ENCODE measurements at places on chromosomes 5 and 9.

DNA sequence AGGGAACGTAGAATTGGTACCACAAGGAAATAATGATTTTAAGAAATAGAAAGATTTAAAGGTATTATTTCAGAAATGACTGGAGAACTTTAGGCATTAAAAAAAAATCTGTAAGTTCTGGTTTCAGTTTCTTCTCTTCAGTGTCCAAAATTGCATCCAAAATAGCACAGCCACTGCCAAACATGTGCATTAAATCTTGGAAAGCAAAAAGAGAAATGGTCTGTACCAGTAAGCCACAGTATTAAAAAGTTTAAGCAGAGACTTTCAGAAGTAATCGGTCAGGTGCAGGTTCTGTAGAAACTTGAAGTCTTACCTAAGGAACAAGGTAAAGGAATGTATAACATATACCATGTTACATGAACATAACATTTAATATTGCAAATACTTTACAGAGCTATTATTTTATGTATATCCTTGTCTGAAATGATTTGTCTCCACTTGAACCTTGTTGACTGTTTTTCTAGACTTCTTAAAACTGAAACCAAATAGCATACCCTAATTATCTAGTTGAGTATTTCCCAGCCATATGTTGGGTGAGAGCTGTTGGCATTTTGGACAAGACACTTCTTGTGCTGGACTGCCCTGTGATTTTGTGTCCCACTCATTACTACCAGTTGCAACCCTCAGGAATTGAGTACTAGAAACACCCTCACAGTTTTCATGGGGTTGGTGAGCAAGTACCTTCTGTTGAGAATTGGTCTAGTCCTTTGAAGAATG, 32.1 kb downstream of the NIPBL start:
- no peak for DNase-seq

GRCh38 chr5:63131626-63132285, 553.1 kb downstream of the LRRC70 start:
- no peak for DNase-seq

GRCh38 chr5:115179030-115179393, 9.3 kb upstream of the TRIM36 start:
- no peak for DNase-seq

DNA sequence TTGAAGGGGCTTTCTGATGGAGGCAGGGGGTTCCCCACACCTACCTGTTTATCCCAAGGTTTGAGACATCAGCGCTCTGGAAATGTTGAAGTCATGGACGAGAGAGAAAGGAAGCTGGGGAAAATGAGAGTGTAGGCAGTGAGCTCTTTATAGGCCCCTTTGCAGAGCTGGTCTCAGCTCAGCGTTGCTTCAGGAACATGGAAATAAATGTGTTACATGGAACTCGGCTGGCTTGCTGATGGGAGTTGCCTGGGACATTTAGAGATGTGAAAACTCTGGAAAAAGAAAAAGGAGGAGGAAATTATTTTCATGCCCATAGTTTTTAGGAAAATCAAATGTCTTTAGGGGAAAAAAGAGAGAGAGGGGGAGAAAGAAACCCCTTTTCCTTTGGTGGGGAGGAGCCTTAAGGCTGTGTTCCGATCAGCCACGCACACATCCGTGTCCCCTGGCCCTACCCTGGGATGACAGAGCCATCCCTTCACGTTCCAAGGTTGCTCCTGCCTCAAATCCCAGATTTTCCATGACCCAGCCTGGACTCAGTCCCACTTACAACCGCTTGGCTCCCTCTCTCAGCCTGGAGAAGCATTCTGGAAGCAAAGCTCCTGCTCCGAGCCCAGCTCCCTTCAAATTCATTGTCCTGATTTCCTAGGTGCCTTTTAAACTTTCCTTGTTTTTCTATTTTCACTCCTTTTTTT, 78.3 kb downstream of the COL27A1 start:
- DNase-seq = no peak

GRCh38 chr5:173714551-173715428, 98.3 kb upstream of the BOD1 start:
- no peak for DNase-seq

- no peak for DNase-seq
Measured at GRCh38 chr5:153122403-153122802, 368.1 kb upstream of the GRIA1 start.

GRCh38 chr9:37944671-37945481, 40.9 kb upstream of the SLC25A51 start:
- no peak for DNase-seq

DNA sequence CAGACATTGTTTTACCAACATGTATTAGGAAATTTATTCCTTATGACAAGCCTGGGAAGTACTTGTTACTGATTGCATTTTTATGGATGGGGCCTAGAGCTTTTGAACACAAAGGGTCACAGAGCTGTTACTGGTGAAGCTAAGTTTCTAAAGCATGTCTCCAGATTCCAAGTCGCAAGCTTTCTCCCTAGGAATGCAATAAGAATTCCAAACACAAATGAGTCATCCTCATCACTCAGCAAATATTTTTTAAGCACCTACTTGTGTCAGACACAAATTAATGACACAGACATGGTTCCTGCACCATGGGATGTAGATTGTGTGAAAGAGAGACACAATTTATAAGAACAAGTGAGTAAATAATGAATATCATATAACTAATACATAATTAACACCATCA, 11.0 kb upstream of the SH3RF2 start:
- DNase-seq = no peak

DNA sequence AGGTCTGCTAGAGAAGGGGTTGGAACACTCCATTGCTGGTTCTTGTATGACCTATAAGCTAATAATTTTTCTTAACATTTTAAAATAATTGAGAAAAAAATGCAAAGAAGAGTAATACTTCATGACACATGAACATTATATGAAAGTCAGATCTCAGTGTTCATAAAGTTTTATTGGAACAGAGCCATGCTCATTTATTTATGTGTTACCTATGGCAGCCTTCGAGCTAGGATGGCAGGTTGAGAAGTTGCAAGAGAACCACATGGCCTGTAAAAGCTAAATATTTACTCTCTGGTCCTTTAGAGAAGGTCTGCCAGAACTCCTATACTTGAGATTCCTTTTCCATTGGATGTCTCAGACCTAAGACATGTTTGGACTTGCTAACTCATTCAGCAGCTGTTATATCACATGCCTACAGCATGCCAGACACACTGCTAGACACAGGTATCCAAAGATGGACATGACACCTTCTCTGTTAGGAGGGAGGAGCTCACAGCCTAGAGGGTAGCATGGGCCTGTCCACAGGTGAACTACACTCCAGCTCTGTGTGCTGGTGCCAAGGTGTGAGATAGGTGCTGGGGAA, 304.3 kb downstream of the ARHGAP26 start:
- no peak for DNase-seq

GRCh38 chr9:28547527-28547926, 974.2 kb upstream of the C9orf72 start:
- DNase-seq = no peak

GRCh38 chr5:13574574-13574973, 369.9 kb downstream of the DNAH5 start:
- no peak for DNase-seq

- DNase-seq = no peak
Measured at GRCh38 chr9:78765861-78766260, 468.9 kb downstream of the PSAT1 start.

- no peak for DNase-seq
Measured at GRCh38 chr9:21555911-21556310, 73.8 kb upstream of the IFNE start.

GRCh38 chr5:54526604-54527288, 9.2 kb downstream of the SNX18 start:
- DNase-seq = no peak

GRCh38 chr5:157469073-157469472, 9.1 kb downstream of the NIPAL4 start:
- no peak for DNase-seq

GRCh38 chr5:176636426-176636825, 6.0 kb downstream of the EIF4E1B start:
- DNase-seq = no peak

DNA sequence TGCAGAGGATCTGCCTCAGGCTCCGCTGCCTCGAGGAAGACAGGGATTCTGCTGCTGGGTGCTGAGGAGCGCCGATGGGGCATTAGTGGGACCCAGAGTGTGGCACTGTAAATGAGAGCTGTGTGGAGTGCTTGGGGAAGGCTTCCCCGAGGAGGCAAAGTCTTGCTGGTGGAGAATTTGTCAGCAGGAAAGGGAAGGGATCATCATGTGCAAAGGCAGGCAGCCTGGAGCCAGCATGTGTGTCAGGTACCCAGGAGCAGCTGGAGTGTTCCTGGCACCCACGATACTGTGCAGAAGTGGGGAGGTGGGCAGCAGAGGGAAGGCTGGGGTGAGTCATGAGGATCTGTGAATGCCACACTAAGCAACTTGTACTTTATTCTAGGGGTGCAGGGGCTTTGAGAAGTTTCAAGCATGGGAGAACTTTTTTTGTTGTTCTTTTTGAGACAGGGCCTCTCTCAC, 12.3 kb downstream of the B4GALT7 start:
- no peak for DNase-seq

DNA sequence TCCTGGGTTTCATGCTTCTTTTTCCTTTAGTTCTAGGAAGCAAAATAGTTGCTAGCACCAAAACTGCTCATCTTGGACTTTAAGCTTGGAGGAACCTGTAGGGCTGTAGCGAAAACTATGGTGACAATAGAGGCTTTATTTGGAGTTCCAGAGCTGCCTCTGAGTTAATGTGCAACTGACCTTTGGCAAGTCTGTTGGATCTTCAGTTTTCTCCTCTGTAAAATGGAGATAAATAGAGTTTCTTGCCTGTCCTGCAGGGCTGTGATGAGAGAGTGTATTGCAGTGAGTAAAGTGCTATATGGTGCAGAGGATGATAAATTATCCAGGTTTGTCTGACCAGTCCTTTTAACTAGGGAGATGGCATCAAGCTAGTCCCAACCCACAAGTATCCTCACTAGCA, 417.0 kb downstream of the MAN2A1 start:
- DNase-seq = no peak

DNA sequence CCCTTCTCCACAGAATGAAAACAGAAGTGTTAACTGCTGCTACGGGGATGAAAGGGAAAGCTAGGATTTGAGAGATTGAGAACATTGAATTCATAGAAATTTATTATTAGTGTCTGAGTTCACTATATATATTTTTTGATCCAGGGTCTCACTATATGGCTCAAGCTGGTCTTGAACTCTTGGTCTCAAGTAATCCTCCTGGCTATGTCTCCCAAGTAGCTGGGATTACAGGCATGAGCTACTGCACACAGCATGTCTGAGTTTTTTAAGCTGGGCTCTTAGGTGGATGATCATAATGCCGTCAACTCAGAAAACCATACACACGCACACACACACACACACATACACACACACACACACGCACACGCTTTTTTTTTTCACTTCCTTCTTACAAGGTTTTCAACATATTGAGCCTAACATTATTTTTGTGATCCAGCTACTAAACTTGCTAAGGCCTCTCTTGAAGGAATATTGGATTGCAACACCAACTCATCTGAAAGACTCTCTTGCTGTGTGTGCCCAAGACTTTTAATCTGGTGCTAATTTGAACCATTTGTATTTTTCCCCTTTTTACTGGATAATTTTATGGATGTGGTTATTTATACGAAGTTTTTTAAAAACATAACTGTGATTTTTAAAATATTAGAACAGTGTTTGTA, 1045.4 kb downstream of the DTWD2 start:
- no peak for DNase-seq

- DNase-seq = no peak
Measured at GRCh38 chr5:120602033-120602432, 137.9 kb downstream of the PRR16 start.

DNA sequence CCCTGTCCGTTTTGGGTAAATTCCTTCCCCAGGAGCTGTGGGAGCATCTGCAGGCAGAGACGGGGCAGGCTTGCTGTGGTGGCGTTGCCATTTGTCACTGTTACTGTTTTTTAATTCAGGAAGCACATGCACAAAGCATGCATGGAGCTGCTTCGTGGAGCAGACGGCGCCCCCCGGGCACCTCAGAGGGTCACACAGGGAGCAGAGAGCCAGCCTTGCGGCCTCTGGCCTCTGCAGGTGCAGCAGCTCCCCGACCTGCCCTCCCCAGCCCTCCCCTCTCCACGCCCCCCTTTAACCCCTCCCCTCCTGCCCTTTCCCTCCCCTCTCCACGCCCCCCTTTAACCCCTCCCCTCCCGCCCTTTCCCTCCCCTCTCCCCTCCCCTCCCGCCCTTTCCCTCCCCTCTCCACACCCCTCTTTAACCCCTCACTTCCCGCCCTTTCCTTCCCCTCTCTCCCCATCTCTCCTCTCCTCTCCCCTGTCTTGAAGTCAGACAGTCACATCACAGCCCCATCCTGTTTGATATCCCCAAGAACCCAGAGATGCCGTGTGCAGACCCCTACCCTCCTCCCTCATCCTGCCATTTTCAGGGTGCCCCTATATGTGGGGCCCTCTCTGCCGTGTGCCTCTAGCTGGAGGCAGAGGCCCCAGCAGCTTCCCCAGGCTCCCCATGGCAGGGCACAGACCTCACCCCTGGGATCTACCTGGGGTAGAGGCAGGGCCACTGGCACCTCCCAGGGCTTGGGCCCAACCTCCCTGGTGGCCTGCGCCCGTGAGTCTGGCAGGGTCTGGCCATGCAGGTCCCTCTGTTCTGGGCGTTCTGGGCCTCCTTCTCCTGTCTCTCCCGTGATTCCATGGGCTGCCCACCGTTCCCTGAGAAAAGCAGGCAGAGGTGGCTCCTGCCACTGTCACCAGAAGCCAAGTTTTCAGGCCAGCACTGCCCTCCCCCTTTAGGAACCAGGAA, 29.6 kb upstream of the UBAC1 start:
- DNase-seq = no peak

DNA sequence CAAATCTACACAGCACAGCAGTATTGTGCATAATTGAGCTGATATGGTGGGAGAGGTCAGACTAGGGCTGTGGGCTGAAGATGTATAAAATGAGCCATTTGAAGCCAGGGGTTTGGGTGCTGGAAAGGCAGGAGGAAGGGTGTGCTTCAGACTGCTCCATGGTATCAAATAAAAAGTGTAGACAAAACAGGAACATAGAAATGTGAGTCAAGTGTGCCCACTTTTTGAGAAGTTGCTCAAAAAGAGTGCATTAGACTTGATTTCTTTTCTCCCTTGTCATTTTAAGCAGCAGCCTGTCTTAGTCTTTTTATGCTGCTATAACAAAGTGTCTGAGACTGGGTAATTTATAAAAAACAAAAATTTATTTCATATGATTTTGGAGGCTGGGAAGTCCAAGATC, 55.8 kb upstream of the ZFAND5 start:
- no peak for DNase-seq

GRCh38 chr9:13447843-13448422, 168.4 kb upstream of the MPDZ start:
- DNase-seq = no peak

DNA sequence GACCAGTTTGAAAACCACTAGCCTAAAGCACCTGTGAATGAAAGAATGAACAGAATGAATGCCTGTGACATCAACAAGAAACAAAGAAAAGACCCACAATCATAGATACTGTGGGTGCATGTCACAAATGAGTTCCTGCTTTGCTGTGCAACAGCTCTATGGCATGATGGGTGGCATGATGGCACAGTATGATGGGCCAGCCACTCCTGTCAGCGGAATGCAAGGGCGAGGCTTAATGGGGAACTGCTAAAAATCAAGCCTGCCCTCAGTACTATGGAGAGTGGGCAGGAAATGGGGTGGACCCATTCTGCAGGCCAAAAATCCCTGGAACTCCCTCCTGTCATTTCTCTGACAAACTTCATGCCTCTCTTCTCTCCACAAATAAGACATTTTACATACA, 89.0 kb downstream of the DCP2 start:
- no peak for DNase-seq

All from GM12878 (cell line).